ENCODE measurements at places on chromosomes 7 and 10.
A peak's percentile ranks its signal among the peaks of the same experiment; 100 is the strongest.

GRCh38 chr10:91201213-91201996, 19.1 kb upstream of the PCGF5 start:
- no peak for DNase-seq

DNA sequence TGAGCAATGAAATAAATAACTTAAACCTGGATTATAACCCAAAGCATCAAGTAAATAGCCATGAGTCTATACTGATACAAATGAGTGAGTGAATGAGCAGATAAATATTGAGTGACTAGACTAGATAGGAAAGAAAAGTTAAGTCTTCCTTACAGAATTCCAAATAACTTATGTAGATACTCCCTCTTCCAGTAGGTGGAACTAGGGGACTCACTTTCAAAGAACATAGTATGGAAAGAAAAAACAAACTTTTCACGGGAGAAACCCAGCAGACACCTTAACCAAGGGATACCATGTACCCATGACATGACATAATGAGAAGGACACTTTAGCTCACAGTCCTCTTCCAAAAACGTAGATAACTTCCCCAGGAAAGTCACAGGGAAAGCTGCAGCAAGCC, 32.2 kb downstream of the CSGALNACT2 start:
- DNase-seq, result no peak

GRCh38 chr10:124486635-124487034, 25.0 kb downstream of the LHPP start:
- no peak for DNase-seq

DNA sequence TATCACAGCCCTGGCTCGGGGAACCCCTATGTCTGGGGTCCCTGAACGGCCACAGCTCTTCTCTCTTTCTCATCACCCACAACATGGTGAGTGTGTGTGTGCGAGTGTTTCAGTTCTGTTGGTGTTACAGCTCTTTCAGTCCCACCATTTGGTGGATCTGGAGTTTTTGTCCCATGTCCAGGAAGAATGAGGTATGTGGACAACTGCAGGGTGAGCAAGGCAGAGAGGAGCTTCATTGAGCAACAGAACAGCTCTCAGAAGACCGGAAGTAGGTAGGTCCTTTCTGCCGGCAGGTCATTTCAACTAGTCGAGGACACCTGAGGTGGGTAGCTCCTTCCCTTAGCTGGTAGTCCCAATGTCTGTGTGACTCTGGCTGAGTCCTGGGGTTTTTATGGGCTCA, 9.5 kb downstream of the PAX4 start:
- DNase-seq, result no peak

- no peak for DNase-seq
Observed at GRCh38 chr7:142814451-142814850, 40.4 kb upstream of the EPHB6 start.

- DNase-seq, result no peak
Observed at GRCh38 chr10:126166797-126167196, 221.5 kb downstream of the ADAM12 start.

DNA sequence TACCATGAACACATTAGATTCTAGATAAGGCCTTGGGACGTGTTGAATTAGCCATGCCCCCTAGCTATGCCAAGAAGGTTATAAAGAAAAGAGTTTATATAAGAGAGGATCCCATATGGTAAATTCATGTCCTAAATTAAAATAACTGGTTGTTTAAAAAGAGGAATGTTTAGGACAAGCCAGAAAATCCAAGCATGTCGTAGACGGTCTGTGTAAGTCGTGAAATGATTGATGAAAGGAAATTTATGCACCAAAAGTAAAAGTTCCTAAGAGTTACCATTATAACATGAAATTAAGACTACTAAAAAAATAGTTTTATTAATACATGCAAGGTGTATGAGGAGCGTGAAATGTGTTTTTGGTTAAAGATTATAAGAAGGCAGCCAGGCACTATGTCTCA, 624.9 kb downstream of the ARL4A start:
- no peak for DNase-seq

GRCh38 chr7:14332155-14332554, 342.7 kb upstream of the ETV1 start:
- no peak for DNase-seq

DNA sequence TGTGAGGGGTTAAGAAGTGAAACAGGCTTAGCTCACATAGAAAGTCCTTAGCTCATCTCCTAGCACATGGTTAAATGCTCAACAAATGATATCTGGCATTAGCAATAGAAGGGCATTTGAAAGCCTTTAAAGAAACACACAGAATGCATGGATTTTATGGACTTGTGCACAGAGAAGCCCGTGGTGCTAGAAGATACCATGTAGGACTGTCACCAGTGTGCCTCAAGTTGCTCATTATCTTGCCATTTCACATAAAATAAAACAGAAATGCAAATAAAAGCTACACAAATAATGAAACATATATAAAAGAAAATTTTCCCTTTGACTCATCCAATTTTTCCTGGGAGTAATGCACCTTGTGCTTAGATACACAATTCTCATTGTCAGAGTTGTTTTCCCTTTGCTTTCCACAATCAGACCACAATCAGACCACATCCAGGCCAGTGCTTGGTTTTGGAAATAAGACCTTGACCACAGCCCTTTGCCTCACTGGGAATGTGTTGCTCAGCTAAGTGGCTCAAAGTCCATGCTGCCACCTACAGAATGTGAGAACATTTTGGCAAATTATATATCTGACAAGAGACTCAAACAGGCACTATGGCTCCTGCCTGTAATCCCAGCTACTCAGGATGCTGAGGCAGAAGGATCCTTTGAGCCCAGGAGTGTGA, 9.5 kb upstream of the WDR11 start:
- DNase-seq, result no peak

- peak; percentile 73 for DNase-seq
Observed at GRCh38 chr10:23065181-23065948, 30.0 kb upstream of the MSRB2 start.

- DNase-seq, result peak; percentile 86
Observed at GRCh38 chr10:24723788-24724380, at the start of gene ARHGAP21. Gene ARHGAP21, minus strand, starts transcription at chr10:24723887. Its CDS starts 1,988 bp downstream, at chr10:24721899.

- peak; percentile 49 for DNase-seq
Observed at GRCh38 chr10:106711313-106711906, 453.1 kb downstream of the SORCS1 start.

GRCh38 chr10:117198088-117198487, 799 bp downstream of the KCNK18 start:
- DNase-seq, result no peak

GRCh38 chr10:69749178-69750010, 52.3 kb upstream of the COL13A1 start:
- no peak for DNase-seq

GRCh38 chr7:155466814-155467733, 9.1 kb downstream of the EN2 start:
- DNase-seq, result no peak

GRCh38 chr7:79528421-79528820, 75.0 kb upstream of the MAGI2 start:
- no peak for DNase-seq

DNA sequence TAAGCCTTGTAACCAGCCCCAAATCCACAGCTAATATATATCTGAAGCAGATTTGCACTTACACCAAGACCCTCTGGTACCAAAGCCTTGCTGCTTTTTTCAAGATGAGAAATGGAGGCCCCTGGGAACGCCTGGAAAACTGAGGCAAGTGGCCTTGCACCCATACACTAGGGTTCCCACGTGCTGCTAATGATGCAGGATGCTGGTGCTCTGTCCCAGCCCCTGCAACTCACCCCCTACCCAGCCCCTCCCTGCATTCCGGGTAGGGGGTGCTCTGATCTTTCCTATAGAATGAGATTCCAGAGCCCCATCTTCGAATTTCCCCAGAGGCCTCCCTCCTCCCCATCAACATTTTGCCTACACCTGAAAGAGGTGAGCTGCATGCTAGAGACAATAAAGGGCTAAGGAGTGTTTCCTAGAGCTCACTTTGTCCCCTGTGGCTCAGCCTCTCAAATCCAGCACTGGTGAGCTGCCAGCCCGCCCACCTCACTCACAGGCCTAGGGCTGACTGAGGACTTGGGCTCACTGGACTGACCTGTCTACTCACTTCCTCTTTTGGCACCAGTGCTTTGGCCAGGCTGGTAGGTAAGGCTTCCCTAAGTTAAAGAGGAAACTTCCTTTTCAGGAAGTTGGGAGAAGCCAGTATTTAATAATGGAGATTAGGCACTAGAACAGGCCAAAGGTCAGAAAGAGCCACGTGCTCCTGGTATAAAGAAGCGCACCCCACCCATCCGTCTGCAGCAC, 9.8 kb downstream of the RBP4 start:
- no peak for DNase-seq

GRCh38 chr7:119711104-119711503, 561.9 kb upstream of the KCND2 start:
- DNase-seq, result no peak

DNA sequence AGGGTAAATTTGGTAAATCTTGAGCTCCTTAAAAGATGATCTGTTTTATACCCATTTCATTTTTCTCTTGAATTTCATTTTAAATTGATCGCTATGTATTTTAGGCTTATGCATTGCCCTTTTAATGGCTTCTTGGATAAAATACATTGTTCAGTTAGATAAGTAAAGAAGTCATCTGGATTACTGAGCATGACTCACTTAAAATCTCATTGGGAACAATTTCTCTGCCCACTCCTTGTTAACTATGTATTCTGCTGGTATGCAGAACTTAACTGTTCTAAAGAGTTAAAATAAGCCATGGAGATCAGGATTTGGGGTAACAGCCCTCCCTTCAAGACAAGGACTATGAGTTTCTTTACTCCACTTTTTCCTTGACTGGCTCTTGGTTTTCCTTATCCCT, 134.2 kb downstream of the SND1 start:
- no peak for DNase-seq

DNA sequence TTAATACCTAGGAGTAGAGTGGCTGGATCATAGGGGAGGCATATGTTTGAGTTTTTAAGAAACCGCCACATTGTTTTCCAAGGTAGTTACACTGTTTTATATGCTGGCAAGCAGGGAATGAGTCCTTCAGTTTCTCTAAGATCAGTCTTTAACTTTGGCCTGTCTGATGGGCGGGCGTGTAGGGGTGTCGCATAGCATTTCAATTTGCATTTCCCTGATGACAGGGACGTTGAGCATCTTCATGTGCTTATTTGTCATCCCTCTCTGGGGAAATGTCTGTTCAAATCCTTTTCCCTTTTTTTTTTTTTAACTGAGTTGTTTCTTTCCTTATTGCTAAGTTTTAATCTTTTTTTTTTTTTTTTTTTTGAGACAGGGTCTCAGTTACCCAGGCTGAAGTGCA, 9.8 kb downstream of the MTG1 start:
- no peak for DNase-seq

GRCh38 chr7:2812114-2812487, 32.0 kb downstream of the GNA12 start:
- no peak for DNase-seq

DNA sequence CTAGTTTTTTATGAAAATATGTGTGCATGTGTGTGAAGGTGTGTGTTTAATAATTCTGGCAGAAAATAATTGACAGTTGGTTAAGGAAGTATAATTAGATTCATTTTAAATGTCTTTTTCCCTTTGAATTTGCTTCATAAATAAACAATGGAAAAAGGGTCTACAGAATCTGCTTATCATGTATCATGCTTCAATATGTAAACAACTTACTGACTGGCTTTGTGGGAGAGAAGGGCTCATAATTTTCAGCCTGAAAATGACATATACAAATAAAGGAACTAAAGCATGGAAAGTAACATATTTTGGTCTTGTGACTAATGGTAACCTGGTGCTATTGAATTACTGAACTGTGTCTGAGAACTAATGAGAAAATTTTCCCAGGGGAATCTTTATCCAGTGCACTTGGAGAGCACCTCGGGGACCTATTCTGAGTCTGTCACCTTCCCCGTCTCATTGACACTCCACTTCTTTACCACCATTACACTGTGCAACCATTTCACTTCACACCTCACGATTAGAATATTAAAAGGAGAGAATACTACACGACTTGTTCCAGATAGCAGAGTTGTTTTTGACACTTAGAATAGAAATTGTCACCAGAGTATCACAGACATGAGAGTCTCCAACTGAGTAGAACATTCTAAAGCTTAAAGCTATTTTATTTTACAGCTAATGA, 298.6 kb downstream of the TFEC start:
- DNase-seq, result no peak

DNA sequence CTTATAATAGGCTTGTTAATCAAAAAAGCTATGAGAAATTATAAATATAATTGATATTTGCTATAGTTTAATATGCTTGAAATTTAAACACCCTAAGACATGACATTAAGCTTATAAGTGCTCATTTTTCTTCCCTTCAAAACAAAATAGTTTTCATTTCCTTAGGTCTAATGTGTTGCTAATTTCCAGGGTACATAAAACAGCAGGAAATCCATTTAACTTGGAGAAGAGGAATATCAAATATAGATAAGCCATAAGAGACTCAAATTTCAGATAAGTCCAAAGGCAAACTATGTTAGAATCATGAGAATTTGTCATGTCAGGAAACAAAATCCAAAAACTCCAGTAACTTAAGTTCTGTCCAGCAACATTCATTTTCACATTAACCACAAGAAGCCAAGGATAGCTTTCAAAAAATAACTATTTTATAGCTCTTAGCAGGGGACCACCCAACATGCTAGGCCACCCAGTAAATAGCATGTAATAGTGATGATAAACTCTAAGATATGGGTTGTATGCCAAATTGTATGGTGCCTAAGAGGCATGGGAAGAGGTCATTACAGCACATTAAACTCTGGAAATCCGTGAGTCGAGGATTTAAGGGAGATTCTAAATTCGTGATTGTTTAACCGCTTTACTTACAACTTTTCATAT, 298.1 kb downstream of the CRPPA start:
- DNase-seq, result no peak

GRCh38 chr7:50564171-50564570, 1.0 kb downstream of the DDC start:
- no peak for DNase-seq

DNA sequence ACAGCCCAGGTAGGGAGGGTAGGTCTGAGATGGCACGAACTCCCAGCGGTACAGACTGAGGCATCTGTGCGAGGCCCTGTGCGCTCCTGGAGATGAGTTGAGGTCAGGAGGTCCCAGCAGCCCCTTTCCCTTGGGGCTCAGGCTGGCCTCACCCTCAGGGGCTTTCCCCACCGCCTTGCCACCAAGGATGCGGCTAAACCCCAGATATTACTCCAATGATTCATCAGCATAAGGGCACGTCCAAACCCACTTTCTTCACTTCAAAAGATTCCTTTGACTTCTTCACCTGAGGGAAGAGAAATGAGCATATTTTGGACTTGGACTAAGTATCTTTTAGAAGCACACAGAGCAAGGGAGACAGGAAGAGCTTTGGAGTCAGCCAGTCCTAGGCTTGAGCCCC, 20.3 kb downstream of the UROS start:
- no peak for DNase-seq

GRCh38 chr7:91397612-91398011, 133.4 kb downstream of the FZD1 start:
- DNase-seq, result no peak

- no peak for DNase-seq
Observed at GRCh38 chr10:99908512-99908911, 101.2 kb downstream of the DNMBP start.
